ENCODE measurements at places on chromosomes 7 and 10.

- no peak for DNase-seq
These were observed 519 bp upstream of the ZNF655 start for GRCh38 chr7:99557940-99558305.

GRCh38 chr7:150847536-150847935 is 4.8 kb upstream of the AOC1 start:
- no peak for DNase-seq

DNA sequence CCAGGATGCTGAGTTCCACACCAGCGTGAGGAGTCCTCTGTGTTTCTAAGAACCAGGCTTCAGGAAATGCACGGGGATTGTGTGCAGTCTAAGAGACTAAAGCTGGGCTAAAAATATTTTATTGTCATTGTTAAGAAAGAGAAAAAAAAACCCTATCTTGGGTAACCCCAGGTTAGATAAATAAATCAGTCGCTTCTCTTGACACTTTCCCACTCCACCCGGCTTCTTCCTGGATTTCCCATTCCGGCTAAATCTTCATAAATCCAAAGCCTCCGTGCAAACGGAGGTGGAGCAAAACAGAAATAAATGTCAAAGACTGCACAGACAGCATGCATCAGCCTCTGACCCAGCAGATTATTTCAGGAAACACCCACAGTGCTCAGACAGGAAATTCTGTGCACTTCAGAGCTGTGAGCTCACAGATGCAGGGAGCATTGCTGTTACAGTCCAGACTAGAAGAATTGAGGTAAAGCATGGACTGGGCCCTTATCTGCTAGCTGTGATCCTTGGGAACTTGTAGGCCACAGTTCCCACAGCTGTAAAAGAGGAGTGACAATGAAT is 44.8 kb upstream of the GRID1 start:
- DNase-seq = no peak

- peak; percentile 94 for DNase-seq
These were observed 1.5 kb downstream of the PTPN12 start for GRCh38 chr7:77538281-77539212.

DNA sequence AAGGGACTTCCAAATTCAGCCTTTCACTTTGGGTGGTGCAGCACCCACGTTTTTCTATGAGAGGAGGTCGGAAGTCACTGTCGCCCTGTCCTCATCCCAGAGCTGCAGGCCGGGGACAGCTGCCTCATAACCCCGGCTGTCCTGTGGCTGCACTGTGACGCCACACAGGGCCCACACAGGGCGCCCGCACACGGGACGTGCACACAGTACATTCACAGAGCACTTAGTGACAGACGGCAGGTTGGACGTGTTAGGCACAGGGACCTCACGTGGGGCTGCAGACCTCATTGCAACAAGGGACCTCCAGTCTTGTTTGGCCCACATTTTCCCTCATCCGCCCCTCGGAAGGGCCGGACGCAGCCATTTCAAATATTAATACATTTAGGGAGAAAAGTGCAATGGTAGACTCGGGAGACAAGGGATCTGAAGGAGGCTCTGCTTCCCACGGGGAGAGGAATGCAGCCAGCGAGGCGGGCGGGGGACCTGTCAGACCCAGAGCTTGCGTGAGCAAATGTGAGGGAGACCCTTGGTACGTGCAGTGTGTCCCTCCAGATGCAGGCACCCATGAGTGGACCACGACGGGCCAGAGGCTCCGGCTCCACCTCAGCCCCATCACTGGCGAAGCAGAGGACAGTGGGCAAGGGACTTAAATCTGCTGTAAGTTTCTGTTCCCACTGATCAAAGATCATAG is 86.7 kb downstream of the VOPP1 start:
- no peak for DNase-seq

GRCh38 chr7:140447841-140448240 is 31.5 kb downstream of the MKRN1 start:
- no peak for DNase-seq

- no peak for DNase-seq
These were observed 29.2 kb upstream of the CACUL1 start for GRCh38 chr10:118783776-118784545.

- DNase-seq = no peak
These were observed 44.9 kb downstream of the ANXA8 start for GRCh38 chr10:47438857-47439474.

DNA sequence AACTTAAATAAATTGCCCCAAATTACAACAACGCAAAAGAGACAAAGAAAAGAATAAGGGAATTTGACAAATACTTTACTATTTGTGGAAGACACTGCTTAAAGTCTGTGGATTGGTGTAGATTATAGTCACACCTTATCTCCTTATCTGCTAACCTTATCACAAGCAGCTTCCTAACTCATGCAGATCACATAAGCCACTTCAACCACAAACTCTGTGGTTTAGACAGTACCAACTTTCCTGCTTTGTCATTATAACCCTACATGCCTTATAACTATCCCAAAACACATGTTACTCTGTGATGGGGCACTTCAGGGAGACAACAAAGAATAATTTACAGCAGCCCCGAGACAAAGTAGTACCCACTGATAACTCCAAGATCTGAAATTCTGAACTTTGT is 41.5 kb upstream of the PPP3CB start:
- no peak for DNase-seq

Data from tibial artery (tissue), 4 donors.